ENCODE measurements at places on chromosomes 13 and 19. TPM values are rescaled to one million over a fixed set of nuclear protein-coding genes. Genes with fewer than 3 reads are reported as not detected.

Gene IGFL3
- not detected for total RNA-seq

GRCh38 chr19:3198901-3199700 lies 13.4 kb downstream of the NCLN start:
- no peaks in the 10 kb centered on the region for H3K27me3 ChIP-seq
- DNase-seq: no peak
- no peak overlapping the region for H3K27ac ChIP-seq
- no peak overlapping the region for H3K4me3 ChIP-seq

Gene ZNF726
- 23.3 TPM for total RNA-seq

Gene RXFP2
- not detected for total RNA-seq

GRCh38 chr13:101655435-101655834 lies 203.0 kb downstream of the ITGBL1 start:
- H3K27ac ChIP-seq: no peak overlapping the region
- no peak overlapping the region for H3K4me3 ChIP-seq
- DNase-seq: no peak
- H3K27me3 ChIP-seq: no peaks in the 10 kb centered on the region
- no peaks in the 10 kb centered on the region for H3K4me1 ChIP-seq

DNA sequence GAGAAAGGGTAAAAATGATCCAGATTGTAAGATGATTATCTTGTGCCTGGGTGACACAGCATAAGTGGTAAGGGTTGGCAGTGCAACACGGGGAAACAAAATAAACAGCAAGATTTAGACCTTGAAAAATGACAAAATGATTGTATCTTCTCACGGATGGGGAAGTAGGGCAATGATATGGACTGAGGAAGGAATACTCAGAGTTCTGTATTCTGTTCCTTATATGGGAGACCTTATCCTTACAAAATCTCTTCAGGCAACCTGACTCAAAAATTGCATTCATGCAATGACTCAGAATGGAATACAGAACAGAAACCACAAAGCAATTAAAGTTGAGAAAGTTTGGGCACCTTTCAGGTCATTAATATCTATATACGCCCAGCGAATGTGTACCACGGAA lies 149.0 kb downstream of the HS6ST3 start:
- DNase-seq: no peak
- H3K4me1 ChIP-seq: no peaks in the 10 kb centered on the region
- no peaks in the 10 kb centered on the region for H3K36me3 ChIP-seq
- H3K27ac ChIP-seq: no peak overlapping the region
- H3K4me3 ChIP-seq: no peak overlapping the region
- no peaks in the 10 kb centered on the region for H3K27me3 ChIP-seq

DNA sequence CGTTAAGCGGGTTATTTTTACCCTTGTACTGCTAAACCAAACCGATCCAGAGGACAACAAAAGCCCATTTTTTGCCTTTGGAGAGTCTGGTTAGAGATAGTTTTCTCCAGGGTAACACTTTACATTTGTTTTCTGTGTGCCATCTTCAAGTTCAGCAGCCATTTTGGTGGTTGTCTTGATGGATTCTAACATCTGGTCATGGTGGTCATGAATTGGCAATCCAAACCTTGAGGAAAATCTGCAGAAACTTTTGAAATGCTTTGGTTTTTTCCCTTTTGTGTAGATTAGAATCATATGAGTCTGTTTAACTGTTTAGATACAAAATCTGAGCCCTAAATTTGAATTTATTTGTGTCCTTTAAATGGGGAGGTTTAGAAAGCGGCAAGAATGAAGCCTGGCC lies 16.6 kb downstream of the HNRNPM start:
- H3K36me3 ChIP-seq: peaks cover 64% of the 10 kb centered on the region
- no peaks in the 10 kb centered on the region for H3K27me3 ChIP-seq
- DNase-seq: no peak
- H3K4me1 ChIP-seq: peaks cover 34% of the 10 kb centered on the region

DNA sequence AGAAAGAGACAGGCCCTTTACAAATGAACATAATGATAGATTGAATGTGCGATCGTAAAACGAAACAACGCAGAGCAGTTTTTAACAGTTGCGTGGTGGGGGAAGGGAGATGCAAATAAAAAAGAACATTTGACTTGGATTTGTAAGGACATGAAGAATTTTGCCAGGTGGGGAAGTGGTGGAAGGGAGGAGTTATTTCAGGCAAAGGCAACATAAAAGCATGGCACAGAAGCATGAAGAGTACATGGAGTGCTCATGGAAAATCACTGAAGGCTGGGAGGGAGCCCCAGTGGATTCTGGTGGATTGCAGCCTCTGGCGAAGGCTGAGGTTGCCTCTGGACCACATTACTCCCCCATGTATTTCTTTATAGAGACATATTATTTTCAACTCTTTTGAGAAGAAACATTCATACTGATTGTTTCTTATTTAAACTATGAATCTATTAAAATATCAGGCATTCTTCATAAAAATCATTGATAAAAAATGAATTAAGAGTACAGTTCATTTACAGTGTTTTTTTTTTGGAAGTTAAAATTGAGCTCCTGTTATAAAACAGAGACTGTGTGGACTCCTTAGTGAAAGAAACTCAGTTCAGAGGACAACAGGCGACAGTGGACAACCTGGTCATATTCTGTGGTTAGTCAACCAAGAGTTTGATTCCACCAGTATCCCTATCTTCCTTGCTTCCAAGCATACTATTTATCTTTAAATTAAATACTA lies 57.5 kb downstream of the STARD13 start:
- H3K27ac ChIP-seq: peak overlapping the region; percentile 95
- H3K27me3 ChIP-seq: no peaks in the 10 kb centered on the region
- DNase-seq: no peak
- H3K4me3 ChIP-seq: no peak overlapping the region

DNA sequence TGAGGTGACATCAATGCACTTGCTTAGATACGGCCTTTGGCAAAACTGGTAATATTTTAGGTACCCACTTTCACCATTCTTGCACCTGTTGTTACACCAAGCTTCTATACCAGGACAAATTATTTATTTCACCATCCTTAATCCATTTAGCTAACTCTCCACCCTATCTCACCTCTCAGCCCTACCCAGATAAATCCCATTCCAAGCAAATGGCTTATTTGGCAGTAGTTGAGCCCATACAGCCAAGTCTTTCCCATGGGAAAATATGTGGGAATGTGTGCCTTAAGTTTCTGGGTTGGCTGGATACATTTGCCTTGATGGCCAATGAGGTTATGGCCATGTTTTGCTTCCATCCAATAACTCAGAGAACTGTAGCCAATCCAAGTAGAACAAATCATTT lies 551.9 kb downstream of the GPC6 start:
- H3K27me3 ChIP-seq: no peaks in the 10 kb centered on the region
- DNase-seq: no peak
- H3K4me3 ChIP-seq: no peak overlapping the region
- H3K36me3 ChIP-seq: no peaks in the 10 kb centered on the region
- no peak overlapping the region for H3K27ac ChIP-seq

- no peak overlapping the region for H3K27ac ChIP-seq
- 0 out of 2 replicates have a peak, but pooled peaks cover 9% of the 10 kb centered on the region for H3K36me3 ChIP-seq
- H3K27me3 ChIP-seq: no peaks in the 10 kb centered on the region
- peaks cover 33% of the 10 kb centered on the region for H3K4me1 ChIP-seq
Observed at GRCh38 chr13:33218020-33218419, 67.5 kb downstream of the STARD13 start.

DNA sequence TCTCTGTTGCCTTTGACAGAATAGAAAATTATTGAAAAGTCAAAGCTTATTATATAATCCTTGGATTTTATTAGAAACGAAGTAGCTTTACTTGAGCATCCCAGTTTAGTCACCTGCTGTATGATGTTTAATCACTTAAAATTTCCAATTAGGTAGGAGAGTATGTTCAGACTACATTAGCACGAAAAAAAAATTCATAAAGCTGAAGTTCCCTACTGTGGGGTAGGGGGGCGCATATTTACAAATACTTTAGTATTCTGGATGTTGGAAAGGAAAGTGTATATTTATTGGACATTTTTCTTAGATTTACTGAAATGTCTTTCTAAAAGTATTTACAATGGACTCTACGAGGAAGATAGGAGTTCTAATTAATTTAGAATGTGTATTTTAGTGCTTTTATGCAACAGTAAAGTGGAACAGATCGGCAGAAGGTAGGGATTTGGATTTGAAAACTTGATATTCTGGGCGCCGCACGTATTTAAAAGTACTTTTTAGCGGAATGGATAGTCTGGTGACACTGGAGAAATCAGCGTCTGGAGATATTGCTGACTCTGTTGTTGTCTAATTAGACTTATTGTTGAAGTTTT lies 1.9 kb downstream of the CDK8 start:
- H3K27ac ChIP-seq: peak overlapping the region; percentile 87
- peak; percentile 40 for DNase-seq
- peaks cover 15% of the 10 kb centered on the region for H3K4me1 ChIP-seq
- peak overlapping the region; percentile 64 for H3K4me3 ChIP-seq
- H3K27me3 ChIP-seq: no peaks in the 10 kb centered on the region
- no peaks in the 10 kb centered on the region for H3K36me3 ChIP-seq

Gene CGB8
- not detected for total RNA-seq

Gene SERTAD3
- 29.7 TPM for total RNA-seq

- peak; percentile 47 for DNase-seq
- H3K4me3 ChIP-seq: peak overlapping the region; percentile 94
- 0 out of 2 replicates have a peak, but pooled peaks cover 4% of the 10 kb centered on the region for H3K36me3 ChIP-seq
- no peaks in the 10 kb centered on the region for H3K27me3 ChIP-seq
Observed at GRCh38 chr13:97434397-97435201, 630 bp downstream of the RAP2A start.

Gene POU2F2
- total RNA-seq: 0.10 TPM

Gene MAP4K1
- total RNA-seq: 1.5 TPM

Gene OPA3
- total RNA-seq: 9.9 TPM

GRCh38 chr13:103625194-103625593 lies 559.0 kb upstream of the SLC10A2 start:
- no peaks in the 10 kb centered on the region for H3K36me3 ChIP-seq
- H3K27me3 ChIP-seq: no peaks in the 10 kb centered on the region
- H3K4me1 ChIP-seq: no peaks in the 10 kb centered on the region
- H3K27ac ChIP-seq: no peak overlapping the region
- DNase-seq: no peak
- no peak overlapping the region for H3K4me3 ChIP-seq

- DNase-seq: no peak
- peaks cover 22% of the 10 kb centered on the region for H3K27me3 ChIP-seq
- H3K27ac ChIP-seq: no peak overlapping the region
- no peaks in the 10 kb centered on the region for H3K36me3 ChIP-seq
- H3K4me3 ChIP-seq: no peak overlapping the region
Observed at GRCh38 chr19:35862528-35862927, 5.8 kb downstream of the KIRREL2 start.

DNA sequence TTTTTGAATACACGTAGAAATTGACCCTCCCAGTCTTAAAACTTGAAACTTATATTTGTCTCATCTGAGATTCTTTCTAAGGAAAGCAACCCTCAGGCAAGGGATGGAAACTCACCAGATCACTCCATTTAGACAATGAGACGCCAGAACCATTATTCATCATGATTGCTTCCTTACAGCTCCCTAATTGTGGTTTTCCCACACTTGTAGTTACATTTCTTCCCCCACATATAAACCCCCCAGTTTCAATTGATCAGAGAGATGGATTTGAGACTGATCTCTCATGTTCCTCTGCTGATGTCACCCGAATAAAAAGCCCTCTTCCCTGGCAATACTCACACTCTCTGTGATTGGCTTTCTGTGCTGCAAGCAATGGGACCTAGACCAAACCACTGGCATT lies 197.9 kb upstream of the STARD13 start:
- no peaks in the 10 kb centered on the region for H3K27me3 ChIP-seq
- peaks cover 7% of the 10 kb centered on the region for H3K4me1 ChIP-seq
- H3K36me3 ChIP-seq: no peaks in the 10 kb centered on the region

DNA sequence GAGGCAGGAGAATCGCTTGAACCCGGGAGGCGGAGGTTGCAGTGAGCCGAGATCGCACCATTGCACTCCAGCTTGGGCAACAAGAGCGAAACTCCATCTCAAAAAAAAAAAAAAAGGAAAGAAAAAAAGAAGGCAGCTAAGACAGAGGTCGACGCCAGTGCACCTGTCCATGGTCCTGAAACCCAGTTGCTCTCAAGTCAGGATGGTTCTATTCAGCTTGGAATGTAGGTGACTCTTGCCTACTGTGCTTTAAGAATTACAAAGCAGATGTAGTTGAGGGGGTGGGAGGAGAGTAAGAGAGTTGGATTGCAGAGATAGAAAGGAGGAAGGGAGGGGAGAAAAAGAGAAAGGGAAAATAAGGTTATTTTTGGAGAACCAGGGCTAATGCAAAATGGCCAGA lies 18.7 kb downstream of the CACNG7 start:
- H3K27ac ChIP-seq: no peak overlapping the region
- peak; percentile 63 for DNase-seq
- no peaks in the 10 kb centered on the region for H3K4me1 ChIP-seq
- H3K36me3 ChIP-seq: no peaks in the 10 kb centered on the region
- H3K4me3 ChIP-seq: no peak overlapping the region

Gene CPAMD8
- total RNA-seq: 0.34 TPM

- no peak overlapping the region for H3K27ac ChIP-seq
- no peaks in the 10 kb centered on the region for H3K27me3 ChIP-seq
- H3K4me1 ChIP-seq: no peaks in the 10 kb centered on the region
Observed at GRCh38 chr19:22421797-22422196, 349 bp downstream of the ZNF98 start.

Gene ZNF329
- 9.7 TPM for total RNA-seq

DNA sequence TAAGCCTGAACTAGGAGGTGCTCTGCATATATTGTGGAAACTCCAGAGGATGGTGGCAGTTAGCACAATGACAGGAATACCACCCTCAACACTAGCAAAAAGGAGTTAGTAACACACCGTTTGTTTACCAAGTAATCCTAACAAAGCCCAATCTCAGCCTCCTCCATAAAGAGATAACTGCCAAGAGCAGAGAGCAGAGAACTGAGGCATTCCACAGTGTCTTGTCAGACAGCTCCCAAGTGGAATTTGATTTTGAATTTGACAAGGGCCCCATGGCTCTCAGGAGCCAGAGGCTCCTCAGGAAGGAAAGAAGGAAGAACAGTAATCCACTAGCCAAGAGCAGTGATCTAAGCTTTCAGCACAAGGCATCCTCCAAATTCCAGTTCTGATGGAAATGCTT lies 298.6 kb downstream of the DCLK1 start:
- H3K36me3 ChIP-seq: no peaks in the 10 kb centered on the region
- no peaks in the 10 kb centered on the region for H3K4me1 ChIP-seq
- DNase-seq: no peak
- no peak overlapping the region for H3K4me3 ChIP-seq

Gene PSG1
- not detected for total RNA-seq

DNA sequence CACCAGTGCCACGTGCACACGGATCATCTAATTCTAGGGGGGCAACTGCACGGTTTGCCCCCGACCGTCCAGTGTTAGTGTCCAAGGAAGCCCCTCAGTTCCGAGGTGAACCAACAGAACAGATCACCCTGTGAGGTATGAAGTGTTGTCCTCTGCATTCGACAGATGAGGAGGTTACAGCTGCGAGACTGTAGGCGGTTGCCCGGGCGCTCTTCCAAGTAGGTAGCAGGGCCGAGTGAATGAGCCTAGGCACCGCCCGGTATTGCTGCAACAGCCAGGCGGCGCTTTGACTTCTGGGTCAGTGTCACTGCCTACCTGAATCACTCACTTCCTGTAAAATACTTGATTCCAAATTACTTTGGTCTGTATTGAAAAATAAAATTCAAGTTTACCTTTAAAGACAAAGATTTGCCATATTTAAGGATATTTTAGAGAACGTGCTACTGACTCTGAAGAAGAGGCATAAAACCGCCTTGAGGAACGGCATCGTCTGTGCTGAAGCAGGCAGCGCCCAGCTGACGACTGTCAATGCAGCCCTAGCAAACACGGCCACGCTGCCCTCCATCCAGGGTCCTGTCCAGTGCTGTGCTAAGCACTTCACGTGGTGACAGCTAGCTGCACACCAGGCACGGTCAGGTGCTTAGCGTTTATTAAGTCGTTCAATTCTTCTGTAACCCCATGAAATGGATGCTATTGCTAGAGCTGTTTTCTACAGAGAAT lies 19.3 kb upstream of the RASA3 start:
- no peak overlapping the region for H3K27ac ChIP-seq
- no peak overlapping the region for H3K4me3 ChIP-seq
- H3K36me3 ChIP-seq: no peaks in the 10 kb centered on the region
